ENCODE measurements at places on chromosomes 6 and 20.
A peak's percentile ranks its signal among the peaks of the same experiment; 100 is the strongest.

GRCh38 chr6:66935612-66936011 lies 1228.6 kb upstream of the EYS start:
- no peak for DNase-seq

GRCh38 chr20:16711661-16712258 lies 18.1 kb upstream of the SNRPB2 start:
- DNase-seq, result no peak

GRCh38 chr20:22100686-22101085 lies 395.2 kb downstream of the PAX1 start:
- DNase-seq, result no peak

- DNase-seq, result no peak
Measured at GRCh38 chr6:35543459-35544193, 30.9 kb upstream of the TULP1 start.

DNA sequence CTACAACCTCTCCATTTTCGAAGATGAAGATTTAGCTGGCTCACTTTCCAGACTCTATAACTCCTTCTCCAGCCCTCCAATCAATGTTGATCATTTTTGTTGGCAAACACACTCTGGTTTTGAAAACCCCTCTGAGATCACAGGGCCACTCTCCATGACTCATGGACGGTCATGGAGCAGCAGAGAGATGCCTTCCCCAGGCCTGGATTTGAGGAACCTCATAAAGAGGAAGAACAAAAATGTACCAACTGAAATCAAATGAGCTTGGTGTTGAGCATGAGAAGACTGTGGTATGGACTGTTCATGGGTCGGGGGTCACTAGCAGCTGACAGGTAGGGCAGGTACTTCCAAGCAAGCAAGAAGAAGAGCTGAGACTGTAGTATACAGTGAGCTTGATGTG lies 112.8 kb upstream of the INSM1 start:
- DNase-seq, result no peak

DNA sequence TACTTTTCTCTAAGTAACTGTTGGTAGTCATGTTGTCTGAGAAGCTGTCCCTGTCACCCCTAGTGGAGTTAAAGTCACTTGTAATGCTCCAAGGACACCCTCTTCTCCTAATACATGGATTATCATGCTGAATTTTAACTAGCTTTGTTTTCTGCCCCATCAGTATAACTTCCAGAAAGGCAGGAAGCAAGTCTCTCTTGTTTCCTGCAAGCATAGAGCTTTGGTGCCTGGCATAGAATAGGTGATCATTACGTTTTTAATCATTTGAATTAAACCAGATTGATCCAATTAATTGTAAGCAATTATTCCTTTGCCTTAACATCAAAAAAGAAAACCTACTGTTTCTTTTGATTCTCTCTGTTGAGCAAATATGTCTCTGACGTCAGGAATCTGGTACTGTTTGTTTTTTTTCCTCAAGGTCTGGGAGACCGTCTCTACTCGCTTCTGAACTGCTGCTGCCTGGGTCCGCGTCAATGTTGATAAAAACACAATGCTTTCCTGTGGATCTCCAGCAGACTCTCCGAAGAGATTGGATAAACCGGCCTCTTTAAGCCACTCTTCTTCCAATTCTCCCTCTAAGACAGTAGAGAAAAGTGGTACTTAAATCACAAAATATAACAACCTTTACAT lies 71.8 kb downstream of the ARHGAP18 start:
- DNase-seq, result peak; percentile 92

DNA sequence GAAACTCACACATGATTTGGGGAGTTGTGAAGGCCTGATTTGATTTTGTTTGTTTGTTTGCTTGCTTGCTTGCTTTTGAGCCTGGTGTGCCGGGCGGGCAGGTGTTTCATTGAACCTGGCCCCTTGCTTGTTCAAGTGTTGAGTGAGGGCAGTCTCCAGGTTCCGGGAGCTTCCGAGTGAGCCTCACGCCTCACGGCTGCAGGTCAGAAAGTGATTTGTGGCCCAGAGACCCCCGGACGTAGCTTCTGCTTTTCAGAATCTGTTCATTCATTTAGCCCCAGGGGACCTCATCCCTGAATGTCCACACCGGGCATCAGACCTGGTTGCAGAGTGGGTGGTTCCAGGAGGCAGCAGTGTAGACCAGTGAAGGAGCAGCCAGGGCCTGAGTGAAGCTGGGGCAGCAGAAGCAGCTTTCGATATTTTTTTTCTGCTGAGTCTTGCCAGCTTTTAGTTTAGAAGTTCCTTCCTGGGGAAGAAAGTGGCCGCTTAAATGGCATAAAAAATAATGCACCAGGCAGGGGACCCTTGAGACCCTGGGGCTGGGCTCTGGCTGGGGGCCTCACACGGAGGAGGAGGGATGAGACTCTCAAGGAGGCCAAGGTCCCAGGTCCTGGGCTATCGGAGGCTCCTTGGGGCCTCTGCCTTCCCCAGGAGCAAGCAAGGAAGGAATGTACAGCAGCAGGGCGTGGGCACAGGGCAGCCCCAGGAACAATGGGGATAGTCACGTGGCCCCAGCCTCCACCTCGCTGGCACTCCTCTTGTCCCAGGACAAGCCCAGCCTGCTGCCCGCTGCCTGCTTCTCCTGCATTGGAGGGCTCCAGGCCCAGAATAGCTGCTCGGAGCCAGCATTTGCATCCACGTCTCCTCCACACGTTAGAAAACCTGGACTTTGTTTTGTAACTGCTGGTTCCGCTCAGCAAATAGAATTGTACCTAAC lies 89.2 kb upstream of the BHLHE23 start:
- no peak for DNase-seq

DNA sequence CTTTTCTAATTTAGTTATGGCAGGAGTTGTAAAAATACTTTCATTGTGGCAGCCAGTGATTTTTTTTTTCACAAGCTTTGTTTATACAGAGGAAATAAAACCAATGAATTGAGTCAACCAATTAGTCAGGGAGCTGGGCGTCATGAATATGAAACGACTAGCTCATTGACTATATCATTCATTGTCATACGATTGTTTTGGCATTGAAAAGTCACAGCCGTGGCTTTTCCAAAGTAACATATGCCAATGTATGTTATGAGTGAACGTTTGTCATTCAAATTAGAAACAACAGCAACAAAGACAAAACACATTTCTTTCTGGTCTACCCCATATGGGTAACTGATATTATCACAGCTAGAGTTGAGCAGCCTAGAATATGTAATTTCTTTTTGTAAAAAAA lies 810.6 kb downstream of the EPHA7 start:
- no peak for DNase-seq

DNA sequence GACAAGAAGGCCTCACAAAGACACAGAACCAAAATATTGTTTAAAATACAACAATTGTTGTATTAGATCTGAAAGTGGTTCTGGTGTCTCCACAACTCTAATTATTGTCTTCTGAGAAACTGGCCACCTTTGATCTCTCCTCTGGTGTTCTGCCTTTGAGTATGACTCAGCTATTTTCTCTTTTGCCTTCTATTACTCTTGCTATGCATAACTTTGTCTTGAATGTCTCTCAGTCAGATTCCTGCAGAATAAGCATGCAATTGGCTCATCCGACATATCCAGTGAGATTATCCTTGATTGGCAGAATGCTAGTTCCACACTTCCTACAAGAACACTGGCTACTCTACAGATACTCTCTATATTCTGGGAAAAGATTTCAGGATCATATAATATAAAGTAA lies 14.3 kb upstream of the EPM2A start:
- DNase-seq, result peak; percentile 76
